ENCODE measurements at places on chromosomes 5 and 9.

- no peak for DNase-seq
Measured at GRCh38 chr9:128405780-128406171, 14.9 kb upstream of the CERCAM start.

- no peak for DNase-seq
Measured at GRCh38 chr5:158492136-158492535, 607.6 kb downstream of the EBF1 start.

DNA sequence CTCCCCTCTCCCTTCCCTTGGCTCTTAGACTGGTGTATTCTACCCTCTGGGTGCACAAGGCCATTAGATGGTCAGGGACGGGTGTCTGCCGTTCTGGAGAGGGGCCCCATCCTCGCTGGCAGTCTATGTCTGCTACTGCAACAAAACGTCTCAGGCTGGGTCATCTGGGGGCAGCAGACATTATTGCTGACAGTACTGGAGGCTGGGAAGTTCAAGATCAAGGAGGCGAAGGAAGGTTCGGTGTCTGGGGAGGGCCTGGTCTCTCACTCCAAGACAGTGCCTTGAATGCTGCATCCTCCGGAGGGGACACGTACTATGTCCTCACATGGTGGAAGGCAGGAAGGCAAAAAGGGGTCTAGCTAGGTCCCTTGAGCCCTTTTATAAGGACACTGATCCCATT is 93.4 kb upstream of the COL5A1 start:
- no peak for DNase-seq

DNA sequence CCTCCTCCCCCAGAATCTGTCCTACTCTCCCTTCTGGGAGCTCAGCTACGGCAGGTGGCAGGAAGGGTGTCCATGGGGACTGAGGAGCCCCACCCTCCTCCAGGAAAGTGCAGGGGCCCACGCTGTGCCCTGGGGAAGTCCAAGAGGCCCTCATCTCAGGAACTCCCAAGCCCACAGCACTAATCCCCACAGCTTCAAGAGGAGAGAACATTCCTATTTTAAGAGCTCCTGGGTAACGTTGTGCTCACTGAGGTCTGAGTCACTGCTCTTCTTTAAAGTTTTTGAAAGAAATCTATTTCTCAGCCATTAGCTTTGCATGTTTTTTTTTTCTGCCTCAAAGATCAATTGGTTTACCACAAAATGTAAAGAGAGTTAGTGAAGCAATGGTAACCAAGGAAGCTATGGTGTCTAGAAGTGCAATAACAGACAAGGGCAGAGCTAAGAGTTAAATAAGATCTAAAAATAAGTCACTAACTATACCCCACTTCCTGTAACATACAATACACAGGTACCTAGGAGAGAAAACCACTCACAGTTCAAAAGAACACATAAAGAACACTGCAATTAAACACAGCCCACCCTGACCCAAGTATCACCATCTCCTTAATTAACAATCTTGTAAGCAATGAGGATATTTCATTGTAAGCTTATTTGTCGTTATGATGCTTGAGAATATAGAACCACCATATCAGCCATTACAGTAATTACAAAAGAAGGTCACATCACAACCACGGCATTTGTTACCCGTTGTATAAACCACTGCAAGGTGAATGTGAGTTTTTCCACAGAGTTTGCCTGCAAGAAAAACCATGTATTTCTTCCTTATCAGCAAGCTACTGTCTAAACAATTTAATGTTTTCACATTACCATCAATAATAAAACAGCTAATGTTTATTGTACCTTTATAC is 382.3 kb upstream of the SLC30A5 start:
- DNase-seq, result no peak

DNA sequence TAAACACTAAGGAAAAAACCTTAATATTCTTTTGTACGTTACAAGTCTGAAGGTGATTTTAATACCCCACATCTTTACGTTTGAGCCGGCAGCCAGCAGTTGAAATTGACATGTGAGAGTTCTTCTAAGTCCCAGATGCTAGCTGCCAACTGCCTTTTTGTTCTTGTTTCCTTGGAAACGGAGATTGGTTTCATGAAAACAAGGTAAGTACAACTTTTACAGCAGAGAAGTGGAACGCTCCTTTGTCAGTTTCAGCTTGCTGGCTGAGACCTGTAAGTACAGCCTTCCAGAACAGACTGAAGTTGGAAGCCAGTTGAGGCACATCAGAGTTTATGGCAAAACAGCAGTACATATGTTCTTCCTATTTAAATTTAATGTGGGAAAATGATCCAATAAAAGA is 1018.4 kb upstream of the ARRDC3 start:
- no peak for DNase-seq

DNA sequence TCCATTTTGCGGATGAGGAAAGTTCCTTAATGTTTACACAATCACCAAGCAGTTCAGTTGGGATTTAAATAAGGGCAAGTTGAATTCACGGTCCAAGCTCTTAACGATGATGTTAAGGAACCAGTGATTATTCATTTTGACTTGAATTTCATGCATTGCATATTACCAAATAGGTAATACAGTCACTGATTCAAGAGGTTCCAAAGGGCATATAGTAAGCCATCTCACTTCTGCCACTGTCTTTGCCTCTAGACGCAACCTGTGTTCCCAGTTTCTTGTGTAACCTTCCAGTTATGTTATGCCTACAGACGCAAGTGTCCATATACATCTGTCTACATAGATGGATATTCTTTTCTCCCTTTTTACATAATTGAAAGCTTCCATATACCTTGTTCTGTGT is 39.9 kb upstream of the EPB41L4B start:
- no peak for DNase-seq

- DNase-seq, result no peak
Measured at GRCh38 chr5:57592236-57592635, 109.6 kb upstream of the ACTBL2 start.

DNA sequence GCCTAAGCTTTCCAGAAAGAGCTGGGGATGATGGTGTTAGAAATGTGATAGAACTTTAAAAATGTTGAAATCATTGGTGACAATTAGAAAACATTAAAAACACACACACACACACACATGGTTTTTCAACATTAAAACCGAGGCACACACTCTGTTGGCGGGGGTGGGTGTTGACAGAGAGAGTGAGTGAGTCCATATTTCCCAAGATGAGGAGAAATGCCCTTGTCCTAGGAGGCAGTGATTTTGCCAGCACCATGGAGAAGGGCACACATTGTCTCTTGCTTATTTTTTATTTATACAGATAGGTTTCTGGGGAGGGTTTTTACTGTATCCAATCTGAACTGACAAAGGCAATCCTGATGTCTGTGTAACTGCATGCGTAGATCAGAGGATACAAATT is 152.5 kb downstream of the INSYN2B start:
- no peak for DNase-seq

DNA sequence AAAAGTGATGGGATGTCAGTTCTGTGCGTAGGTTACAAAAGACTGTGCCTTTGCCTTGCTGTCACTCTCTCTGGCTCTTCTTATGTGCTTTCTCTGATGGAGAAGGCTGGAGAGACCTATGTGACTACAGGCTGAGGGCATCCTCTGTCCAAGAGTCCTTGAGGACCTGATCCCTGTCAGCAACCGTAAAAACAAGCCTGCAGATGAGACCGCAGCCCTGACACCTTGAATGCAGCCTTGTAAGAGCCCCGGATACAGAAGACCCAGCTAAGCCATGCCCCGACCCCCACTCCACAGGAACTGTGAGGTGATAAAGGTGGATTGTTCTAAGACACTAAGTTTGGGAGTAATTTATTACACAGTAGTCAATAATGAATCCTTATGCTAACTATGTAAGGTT is 32.6 kb upstream of the FRRS1L start:
- DNase-seq, result no peak

DNA sequence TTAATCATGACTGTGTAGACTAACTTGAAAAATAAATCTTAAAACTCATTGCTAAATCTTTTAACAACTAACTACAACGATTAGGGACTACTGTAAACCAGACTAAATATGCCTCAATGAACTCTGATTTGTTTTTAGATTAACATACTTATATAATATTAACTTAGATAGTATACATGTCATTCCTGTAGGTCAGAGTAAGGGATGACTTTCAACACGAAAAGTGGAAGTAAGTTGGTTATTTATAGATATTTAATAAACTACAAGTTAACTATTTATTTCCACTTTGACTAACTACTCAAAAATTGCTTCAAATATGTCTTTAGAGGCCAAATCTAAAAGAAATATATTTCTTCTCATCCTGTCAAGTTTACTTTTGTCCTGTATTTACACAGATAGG is 795.6 kb downstream of the PTPRD start:
- DNase-seq, result no peak

- DNase-seq, result no peak
Measured at GRCh38 chr5:127762412-127762811, 59.2 kb downstream of the CCDC192 start.
